NB4 (cell line): ENCODE measurements at places on chromosomes 12 and 14.

DNA sequence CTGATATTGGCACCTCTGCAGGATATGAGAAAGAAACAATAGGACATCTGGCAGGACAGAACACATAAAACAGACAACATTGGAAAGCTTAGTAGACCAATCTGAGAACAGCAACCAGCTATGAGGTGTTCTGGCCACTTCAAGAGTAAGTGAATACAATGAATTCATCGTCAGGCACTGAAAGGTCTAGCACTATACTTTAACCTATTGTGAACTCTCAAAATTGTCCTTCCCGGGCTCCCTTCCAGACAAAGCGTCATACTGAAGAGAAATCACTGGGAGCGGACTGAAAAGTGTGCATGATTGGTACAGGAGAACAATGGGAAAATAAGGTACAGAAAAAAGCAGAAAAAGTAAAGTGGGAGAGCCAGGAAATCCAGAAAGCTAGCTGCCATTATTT lies 75.8 kb downstream of the LRP6 start:
- no peak for DNase-seq

DNA sequence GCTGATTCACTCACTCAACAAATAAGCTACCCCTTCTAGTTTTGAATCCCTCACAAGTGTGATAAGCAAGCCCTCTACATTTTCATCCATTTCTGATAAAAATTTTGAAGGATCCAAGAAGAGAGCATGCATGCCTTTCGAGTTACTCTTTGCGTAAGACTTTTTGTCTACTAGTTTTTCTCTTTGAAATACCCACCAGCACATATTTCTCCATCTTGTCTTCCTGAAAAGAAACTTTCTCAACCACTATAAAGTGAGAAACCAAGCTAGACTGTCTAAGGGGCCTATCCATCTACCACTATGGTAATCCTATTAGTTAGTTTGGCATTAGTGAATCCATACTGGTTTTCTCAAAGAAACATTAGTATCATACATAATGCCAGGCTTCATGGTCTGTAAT lies 56.9 kb downstream of the PARP11 start:
- DNase-seq: no peak

DNA sequence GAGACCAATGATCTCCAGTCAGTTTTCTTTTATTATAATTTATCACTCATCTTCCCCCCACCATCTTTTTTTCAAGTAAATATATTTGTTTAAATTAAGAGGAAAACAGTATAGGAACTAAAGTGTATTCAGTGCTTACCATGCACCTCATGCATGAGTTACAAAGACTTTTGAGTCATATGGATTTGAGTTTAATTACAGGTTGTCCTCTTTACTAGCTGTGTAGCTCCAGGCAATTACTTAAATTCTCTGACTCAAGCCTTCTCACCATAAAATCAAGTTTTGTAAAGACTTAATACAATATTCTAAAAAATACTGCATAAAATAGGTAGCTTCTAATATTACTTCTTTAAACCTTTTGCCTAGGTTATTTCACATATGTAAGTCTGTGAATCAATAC lies 251.3 kb downstream of the SLC16A7 start:
- DNase-seq: no peak

GRCh38 chr14:76583805-76584204 lies 177.5 kb upstream of the VASH1 start:
- no peak for DNase-seq
